ENCODE measurements at places on chromosomes 3 and 15.

- no peak for DNase-seq
Measured at GRCh38 chr3:77871436-77871835, 831.5 kb downstream of the ROBO2 start.

GRCh38 chr3:65153850-65154512 lies 466.2 kb upstream of the ADAMTS9 start:
- DNase-seq = no peak

- no peak for DNase-seq
Measured at GRCh38 chr15:72947709-72948108, 104.6 kb upstream of the NEO1 start.

DNA sequence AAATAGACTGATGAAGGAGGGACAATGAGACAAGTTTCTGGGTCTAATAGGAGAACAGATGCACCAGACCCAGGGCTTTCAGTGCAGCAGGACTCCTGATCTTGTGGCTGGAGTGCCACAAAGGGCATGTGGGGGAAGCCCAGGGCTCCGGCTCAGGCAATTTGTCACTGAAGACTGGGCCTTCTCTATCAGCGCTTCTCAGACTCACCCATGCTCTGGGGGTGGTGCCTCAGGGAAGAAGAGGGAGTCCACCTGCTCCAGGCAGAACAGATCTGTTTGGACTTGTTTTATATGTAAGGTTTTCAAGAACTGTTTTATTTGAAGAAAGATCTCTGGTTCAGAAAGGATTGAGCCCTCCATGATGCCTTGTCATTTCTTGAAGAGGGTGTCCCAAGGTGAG lies 112.4 kb upstream of the TLE3 start:
- no peak for DNase-seq

DNA sequence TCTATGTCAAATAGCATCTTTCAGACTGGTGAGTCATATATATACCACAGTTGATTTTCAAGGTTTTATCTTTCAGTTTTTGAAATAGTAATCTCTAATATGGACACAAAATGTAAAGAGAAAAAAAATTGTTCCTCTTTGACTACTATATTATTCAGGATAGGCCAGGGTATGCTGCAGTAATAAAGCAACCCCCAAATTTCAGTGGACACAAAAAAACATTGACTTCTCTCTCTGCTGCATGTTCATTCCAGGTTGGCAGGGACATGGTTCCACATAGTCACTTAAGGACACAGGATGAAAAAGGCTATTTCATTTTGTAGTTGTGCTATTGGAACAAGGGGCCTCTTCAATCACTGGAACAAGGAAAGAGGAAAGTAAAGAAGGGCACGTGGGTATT lies 28.6 kb downstream of the BMF start:
- DNase-seq = no peak

DNA sequence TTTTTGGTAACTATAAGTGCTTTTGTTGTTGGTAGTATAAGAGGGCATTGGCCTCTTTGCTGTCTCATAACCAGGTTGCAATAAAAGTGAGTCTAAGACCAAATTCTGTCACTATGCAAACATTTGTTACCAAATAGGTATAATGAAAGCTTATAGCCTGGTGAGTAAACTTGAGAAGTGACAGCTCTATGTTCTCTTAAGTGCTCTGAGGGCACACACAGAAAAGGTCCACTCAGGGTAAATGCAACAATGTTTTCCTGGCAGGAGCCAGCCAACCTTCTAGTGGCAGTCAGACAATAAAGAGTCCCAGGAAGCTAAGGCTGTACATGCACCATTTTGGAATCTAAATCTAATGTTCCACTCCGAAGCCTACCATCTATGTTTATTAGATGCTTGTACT lies 262.1 kb upstream of the TGFBR2 start:
- DNase-seq = no peak

DNA sequence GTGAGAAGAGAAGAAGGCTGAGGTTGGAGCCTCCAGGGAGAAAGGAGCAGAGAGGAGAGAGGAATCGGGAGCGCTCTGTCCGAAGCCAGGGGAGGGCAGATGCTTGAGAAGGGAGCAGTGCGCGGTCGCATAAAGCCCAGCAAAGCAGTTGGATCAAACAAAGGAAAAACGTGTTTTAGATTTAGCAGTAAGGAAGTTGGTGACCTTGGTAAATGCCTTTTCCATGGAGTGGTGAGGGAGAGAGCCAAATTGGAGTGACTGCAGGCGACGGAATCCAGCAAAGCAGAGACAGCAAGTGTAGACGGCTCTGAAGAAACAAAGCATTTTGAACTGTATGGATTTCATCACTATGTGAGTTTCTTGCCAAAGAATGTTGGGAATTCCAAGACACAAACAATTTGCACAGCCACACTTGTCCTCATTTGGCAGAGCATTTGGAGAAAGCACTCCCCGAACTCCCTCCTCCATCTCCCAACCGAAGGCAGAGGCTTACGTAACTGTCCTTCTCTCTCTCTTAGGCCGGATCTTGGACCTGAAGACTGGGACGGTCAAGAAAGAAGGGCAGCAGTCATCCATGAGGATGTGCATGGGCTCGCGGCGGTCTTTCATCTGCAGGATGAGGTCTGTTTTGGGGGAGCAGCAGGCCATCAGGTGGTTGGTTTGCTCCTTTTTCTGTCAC lies 103.6 kb downstream of the ARNT2 start:
- no peak for DNase-seq

DNA sequence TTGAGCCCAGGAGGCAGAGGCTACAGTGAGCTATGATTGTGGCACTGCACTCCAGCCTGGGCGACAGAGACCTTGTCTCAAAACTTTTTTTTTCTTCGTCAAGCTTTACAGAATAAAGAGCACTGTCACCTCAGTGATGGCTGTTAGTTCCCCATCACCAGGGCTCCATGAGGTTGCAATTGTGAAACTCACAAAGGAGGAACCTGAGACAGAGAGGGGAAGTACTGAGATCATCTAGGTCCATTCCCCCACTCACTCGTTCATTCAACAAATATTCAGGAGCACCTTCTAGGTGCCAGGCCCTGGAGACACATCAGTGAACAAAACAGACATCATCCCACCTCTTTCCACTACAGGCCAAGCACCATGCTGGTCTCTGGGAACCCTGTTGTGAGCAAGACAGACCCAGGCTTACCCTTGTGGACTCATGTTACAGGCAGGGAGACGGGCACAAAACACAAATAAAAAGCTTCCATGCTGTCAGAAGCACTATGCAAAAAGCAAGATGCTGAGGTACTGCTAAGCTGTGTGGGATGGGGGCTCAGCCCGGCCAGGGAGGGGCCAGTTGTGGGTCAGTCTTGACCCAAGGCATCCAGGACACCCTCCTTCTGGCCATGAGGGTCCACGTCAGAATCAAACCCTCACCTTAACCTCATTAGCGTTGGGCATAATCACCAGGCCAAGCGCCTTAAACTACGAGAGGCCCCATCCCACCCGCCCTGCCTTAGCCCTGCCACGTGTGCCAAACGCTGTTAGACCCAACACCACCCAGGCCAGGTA lies 2.1 kb upstream of the RHO start:
- DNase-seq = no peak

DNA sequence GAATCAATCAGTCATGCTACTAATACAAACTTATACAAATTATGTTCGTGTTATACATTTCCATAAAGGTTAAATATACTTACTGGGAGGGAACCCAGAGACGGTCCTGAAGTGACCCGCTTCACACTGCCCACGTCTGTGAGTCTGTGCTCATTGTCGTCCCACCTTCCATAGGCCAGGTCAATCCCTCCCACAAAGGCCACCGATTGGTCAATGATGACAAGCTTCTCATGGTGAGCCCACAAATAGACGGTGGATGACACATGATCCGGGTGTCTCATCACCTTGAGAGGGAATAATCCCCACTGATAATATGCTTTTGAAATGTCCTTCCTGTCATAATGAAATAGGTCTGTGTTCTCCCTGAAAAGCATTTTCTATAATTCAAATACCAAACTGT lies 121.7 kb downstream of the PLD1 start:
- no peak for DNase-seq

DNA sequence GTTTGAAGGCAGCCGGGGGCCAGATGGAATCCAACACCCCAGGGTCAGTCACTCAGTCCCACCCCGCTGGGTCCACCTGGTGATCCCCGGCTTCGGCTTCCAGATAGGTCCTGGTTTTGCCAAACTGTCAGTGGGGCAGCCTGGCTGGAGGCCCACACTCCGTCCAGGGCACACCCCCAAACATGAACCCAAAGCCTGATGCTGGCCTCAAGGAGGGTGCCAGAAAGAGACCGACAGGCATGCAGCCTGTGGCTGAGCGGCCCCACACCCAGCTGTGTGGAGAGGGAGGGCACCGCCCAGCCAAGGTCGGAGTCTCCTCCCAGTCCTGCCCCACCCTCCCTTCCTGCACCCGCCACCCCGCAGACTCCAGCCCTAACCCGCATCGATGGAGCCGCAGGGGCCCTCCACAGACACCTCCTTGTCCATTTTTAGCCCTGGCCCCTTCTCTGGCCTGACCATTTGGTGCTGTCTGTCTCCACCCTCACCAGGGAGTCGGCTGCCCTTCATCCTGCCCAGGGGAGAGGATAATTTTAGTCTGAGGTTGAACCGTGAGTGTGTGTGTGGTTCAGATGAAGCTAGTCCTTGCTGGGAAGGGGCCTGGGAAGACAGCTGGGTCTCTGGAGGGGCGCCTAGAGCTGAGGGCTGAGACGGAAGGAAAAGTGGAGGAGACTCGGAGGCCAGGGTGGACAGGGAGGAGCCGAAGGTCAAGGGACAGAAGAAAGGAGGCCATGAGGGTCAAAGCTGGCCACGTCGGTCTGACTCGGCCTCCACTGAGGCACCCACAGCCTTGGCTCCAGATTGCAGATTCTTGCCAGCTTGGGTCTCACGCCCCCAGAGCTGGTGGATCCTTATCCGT lies 23.1 kb downstream of the TNK2 start:
- no peak for DNase-seq

DNA sequence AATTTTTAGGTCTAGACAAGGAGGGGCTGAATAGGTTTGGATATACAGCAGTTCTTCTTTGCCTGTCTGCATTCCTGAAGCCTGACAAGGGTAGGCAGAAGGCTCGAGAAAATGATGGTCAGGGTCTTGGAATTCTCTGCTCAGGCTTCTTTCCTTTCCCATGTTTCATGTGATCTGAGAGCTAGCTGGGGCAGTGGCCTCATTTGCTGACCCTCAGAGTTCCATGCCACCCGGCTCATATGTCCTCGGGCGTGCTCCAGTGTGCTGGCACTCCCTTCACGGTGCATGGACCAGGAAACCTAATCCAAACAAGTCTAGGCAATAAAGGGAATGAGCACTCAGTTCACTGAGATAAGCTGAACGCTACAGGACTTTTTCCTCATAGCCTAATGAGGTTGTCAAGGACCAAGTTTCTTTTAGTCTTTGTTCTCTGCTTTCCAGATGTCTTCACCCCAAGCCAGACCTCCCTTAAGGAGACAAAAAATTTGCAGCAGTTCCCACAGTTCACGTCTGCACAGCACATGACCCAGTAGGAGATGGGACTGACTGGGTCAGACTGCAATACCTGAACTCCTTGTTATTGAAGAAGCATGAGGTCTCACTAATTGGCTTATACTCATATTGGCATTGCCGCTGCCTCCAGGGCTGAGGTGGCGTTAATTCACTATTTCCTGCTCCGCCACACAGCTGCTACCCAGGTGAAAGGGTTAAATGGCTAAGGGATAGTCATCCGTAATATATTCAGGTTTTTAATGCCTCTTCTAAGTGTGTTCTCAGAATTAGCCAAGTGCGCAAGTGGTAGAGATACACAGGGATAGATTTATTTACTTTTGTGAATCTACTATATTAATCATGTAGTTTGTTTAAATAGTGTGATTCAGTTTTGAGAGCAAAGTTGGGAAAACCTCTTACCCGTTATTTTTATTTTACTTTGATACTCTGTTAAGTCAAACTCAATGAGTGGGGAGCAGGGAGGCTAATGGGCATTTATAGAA lies 15.3 kb upstream of the RTP4 start:
- no peak for DNase-seq

DNA sequence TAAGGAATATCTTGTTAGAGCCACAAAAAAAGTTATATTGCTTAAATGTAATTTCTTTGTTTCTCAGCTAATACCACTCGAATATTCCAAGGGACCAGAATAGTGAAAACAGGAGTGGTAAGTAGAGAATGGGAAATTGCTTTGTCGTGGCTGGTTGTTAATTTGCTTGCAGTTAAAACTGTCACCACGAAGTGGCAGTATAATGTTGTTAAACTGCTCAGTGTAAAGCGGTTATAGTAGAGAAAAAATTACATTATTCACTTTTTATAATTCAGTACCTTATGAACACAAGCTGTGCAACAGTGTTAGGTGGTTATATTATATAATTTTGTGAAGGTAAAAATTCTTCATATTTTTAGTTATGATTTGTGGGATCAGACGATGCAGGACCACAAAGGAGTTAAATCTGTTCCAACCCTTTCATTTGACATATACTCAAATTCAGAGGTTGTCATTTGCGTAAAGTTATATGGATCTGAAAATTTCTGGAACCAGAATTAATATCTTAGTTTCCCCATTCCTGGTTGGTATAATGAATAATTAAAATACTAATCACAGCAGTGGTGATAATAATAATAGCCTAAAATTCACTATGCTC lies 171.8 kb downstream of the FEZF2 start:
- peak; percentile 26 for DNase-seq

- DNase-seq = no peak
Measured at GRCh38 chr3:54257125-54257720, 134.9 kb downstream of the CACNA2D3 start.

GRCh38 chr3:170506556-170506955 lies 79.3 kb downstream of the SLC7A14 start:
- DNase-seq = peak; percentile 11

GRCh38 chr3:88957711-88958439 lies 149.5 kb upstream of the EPHA3 start:
- no peak for DNase-seq

GRCh38 chr3:195238081-195238571 lies 32.8 kb downstream of the XXYLT1 start:
- no peak for DNase-seq

DNA sequence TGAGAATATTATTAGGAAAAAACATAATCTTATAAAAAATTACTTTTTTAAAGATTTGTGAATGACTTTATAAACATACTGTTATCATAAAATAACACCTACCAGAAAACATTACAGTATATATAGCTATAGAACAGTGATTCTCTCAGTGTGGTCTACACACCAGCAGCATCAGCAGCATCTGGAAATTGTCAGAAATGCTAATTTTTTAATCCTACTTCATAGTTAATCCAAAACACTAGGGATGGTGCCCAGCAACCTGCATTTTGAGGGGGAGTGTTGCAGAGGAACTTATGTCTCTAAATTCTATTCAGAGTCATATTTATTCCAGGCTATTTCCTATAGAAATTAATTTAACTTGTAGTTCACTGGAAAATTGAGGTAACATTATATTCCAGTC lies 1107.8 kb downstream of the IGSF11 start:
- no peak for DNase-seq

GRCh38 chr15:91668370-91668769 lies 185.1 kb upstream of the SLCO3A1 start:
- DNase-seq = no peak

- DNase-seq = no peak
Measured at GRCh38 chr3:151946606-151947005, 73.2 kb downstream of the SUCNR1 start.

- DNase-seq = peak; percentile 37
Measured at GRCh38 chr3:98812851-98813374, 49.8 kb downstream of the ST3GAL6 start.

Measured in NCI-H526 treated with DMSO at 0.1 percent for 48 hours (cell line).